Motor neuron (in vitro differentiated cells): ENCODE measurements at places on chromosomes 1 and 21. TPM values are rescaled to one million over a fixed set of nuclear protein-coding genes. Genes with fewer than 3 reads are reported as not detected.

DNA sequence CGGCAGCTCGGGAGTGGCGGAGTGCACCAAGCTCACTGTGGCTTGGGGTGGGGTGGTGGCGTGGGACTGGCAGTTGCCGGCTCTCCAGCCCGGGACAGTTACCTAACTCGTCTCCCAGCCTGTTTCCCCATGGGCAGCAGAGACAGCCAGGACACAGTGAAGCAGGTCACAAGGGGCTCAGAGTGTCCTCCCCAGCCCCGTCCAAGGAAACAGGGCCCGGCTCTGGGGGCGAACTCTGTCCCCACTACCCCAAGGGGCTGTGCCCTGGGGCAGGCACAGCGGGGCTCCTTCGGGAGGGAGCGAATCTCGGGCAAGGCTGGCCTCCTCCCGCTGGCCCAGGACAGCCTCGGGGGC lies 759 bp downstream of the GPR157 start:
- ATAC-seq: peak; percentile 4

DNA sequence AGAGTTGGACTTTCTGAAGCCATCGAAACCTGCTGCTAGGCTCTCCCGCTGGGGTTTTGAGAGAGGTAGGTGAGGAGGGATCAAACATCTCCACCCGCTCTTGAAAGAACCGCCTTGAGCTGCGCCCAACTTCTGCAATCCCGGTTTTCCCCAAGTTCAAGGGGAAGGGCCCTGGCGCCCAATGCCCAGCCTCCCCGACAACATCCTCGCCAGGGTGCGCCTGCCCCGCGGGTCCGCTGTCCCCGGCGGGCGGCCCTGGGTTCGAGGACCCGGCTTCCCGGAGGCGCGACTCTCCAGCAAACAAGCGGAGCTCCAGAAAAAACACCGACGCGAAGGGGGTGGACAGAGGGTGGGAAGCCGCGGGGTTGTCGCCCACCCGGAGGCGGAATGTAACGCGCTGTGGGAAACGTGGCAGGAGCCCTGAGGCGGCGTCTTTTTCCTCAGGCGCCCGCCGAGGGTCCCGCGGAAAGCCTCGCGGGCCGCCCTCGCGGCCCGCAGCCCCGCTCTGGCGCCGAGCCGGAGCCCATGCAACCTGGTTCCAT lies 607 bp downstream of the BTG3 start:
- ATAC-seq: peak; percentile 8

GRCh38 chr21:46355161-46356004 lies 31.4 kb downstream of the PCNT start:
- no peak for ATAC-seq

GRCh38 chr1:96445302-96445701 lies 276.3 kb upstream of the PTBP2 start:
- no peak for ATAC-seq

- no peak for ATAC-seq
Observed at GRCh38 chr1:53076165-53076564, 14.2 kb downstream of the PODN start.

DNA sequence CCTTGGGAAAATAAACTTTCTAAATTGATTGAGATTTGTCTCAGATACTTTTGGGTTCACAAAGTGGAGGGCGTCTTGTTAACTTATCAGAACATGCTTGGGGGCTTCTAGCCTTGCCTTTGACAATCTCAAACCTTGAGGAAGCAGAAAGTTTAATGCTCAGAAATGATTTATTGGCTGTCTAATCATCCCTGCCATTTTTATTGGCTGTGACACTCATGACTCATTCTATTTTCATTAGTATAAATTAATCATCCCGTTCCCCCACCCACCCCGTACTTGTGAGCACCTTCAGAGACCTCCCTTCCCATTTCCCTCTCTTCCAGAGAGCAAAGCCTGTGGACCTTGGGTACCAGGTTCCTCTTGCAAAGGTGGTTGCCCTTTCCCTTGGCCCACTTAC lies 87.1 kb downstream of the FGGY start:
- no peak for ATAC-seq

- no peak for ATAC-seq
Observed at GRCh38 chr21:41973427-41973831, 19.6 kb upstream of the C2CD2 start.

DNA sequence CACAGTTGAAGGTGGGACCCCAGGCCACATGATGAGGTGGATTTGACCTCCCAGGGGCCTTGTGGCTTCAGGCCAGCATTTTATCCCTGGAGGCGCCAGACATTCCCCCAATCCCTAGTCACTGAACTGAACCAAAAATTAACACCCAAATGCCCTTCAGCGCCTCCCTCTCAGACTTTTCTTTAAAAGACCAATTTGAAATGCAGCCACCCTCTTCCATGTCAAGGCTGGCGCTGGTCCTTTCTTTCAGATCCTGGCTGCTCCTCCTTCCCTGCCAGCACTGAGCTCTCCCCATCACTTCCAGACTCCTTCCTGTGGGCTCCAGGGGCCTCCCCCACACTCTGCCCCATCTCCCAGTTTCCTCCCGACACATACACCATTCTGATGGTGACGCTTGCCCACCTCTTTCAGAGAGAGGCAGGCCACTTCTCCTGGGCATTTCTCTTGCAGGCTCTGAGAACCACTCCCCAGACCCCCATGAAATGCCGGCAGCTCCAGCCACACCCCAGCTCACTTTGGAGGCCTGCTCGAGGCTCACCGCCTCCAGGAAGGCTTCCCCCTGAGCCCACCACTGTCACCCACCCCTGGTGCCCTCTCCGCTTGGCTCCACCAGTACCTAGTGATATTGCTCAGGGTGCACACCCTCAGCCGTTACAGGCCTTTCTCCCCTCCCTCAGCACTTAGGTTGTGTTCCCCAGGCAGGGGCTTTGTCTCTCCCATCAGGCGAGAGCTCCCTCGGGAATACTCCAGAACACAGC lies 27.0 kb downstream of the NAV1 start:
- no peak for ATAC-seq

DNA sequence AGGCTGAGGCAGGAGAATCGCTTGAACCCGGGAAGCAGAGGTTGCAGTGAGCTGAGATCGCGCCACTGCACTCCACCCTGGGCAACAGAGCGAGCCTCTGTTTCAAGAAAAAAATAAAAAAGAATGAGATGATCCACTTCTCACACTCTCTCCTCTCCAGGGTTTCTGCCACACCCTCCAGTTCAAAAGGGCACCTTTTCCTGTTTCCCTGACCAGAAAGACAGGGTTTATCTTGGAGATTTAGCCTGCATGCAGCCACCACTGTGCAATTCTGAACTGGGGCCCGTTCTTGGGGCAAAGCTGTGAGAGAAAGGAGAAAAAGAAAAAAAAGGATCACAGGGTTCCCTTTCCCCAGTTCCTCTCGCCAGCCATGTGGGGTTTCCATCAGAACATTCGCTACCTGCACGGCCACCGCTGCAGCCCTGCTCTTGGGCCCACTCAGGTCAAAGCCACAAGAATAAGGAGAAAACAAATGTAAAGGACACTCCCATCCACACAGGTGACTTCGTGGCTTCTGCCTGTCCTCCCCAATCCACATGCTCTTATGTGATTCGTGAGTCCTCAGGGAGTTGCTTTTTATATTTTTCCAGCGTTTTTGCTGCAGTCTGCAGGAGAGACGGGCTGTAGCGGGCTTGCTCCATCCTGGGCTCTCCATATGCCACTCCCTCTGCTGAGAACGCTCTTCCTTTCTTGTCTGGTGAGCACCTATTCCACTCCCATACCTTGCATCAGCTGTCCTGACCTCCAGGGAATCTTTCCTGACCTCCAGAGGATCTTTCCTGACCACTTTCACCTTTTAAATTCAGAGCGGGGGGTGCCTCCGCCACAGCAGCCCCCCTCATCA lies 26.4 kb downstream of the GNG4 start:
- no peak for ATAC-seq

DNA sequence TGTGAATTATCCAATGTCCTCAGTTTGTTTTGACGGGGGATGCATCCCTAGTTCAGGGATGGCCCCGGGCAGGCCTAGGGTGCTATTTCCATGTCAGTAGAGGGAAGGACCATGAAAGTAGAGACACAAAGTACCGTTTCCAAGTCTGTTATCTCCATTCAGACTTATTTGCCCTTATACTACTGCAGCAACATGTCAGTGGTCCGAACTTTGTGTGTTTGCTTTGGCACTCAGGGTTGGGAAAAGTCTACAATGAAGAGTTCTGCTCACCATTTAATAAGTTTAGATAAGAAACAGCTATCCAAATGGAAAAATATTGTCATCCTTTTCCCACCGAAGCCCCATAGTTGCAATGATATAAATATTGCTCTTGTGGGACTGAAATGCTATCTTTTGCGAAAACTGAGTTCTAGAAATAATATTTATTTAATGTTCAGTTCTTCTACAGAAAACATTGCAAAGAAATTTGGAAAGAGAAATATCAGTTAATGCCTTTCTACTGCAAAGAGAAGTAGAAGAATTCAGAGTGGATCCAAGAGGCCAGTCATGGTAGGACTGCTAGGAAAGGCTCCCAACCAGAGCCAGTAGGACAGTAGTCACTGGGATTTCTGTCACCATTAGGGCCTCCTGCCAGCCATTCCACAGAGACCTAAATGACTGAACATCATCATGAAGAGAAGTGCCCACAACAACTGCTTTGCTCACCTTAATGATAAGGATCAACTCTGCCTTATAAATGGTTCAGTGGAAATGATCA lies 11.5 kb upstream of the AGT start:
- ATAC-seq: no peak

- peak; percentile 65 for ATAC-seq
Observed at GRCh38 chr1:109274533-109275476, 8.1 kb downstream of the PSRC1 start.

DNA sequence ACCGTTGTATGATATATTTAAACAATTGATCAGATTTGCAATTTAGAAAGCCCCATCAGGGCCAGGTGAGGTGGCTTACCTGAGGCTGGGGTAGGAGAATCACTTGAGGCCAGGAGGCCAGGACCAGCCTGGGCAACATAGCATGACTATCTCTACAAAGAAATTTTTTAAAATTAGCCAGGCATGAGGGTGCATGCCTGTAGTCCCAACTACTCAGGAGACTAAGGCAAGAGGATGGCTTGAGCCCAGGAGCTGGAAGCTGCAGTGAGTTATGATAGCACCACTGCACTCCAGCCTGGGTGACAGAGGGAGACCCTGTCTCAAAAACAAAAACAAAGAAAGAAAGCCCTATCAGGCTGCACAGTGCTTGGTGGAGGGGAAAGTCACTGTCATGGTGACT lies 159.9 kb upstream of the RAB4A start:
- no peak for ATAC-seq

DNA sequence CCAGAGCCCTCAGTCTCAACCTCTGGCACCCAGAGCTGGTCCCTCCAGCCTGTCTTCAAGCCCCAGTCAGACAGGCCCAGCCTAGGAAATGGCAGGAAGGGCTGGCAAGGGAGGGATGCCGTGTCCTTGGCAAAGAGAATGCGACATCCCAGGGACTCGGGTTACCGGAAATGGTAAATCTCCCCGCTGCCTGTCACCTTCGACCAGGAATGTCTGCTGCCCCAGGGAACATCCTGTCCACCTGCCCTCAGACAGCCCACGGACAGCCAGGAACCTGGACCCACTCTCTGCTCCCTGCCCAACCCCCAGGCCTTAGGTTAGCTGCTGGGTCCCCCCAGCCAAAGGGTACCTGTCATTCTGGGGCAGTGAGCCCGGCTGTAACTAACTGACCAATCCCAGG lies 23.9 kb downstream of the HSPG2 start:
- ATAC-seq: no peak

DNA sequence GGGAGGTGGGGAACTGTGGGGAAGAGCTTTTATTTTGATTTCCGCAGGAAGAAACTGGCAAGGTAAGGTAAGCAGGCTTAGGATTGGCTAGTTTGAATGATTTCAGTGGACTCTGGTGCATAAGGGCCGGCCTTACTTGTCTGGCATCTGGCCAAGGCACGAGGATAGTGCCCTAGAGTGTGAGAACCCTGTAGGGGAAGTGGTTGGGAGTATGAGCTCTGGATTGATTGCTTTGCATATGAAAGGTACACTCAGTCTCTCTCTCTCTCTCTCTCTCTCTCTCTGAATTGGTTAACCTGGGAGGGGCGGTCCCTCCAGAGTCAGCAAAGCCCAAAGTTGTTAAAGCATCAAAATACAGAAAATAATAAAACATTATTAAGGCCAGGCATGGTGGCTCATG lies 463.0 kb downstream of the SIPA1L2 start:
- ATAC-seq: no peak

GRCh38 chr1:68973459-68974244 lies 476.8 kb upstream of the DEPDC1 start:
- ATAC-seq: peak; percentile 22

DNA sequence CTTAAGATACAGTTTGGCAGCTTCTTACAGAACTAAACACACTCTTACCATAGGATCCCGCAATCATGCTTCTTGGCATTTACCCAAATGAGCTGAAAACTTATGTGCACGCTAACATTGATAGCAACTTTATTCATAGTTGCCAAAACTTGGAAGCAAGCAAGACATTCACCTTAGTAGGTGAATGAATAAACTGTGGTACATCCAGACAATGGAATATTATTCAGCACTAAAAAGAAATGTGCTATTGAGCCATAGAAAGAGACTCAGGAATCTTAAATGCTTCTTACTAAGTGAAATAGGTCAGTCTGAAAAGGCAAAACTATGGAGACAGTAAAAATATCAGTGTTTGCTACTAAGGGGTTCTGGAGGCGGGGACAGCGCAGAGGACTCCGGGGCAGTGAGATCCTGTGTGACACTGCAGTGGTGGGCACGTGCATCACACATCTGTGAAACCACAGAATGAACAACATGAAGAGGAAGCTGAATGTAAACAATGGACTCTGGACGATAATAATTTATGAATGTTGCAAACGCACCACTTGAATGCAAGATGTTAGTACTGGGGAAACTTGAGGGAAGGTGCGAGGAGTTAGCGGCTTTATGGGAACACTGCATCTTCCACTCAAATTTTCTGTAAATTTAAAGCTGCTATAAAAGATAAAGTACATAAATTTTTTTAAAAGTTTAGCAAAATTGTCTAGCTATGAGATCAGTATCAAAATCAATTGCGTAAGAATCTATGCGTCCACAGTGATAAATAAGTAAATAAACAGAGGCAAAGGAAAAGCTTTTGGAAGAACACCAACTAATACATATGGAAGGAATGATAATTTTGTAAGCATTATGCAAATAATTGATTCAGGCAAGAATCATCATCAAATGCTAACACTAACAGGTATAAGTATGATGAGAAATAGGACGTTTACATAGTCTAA lies 15.4 kb upstream of the SPATC1L start:
- ATAC-seq: no peak

- no peak for ATAC-seq
Observed at GRCh38 chr1:184255560-184255959, 131.3 kb upstream of the C1orf21 start.

DNA sequence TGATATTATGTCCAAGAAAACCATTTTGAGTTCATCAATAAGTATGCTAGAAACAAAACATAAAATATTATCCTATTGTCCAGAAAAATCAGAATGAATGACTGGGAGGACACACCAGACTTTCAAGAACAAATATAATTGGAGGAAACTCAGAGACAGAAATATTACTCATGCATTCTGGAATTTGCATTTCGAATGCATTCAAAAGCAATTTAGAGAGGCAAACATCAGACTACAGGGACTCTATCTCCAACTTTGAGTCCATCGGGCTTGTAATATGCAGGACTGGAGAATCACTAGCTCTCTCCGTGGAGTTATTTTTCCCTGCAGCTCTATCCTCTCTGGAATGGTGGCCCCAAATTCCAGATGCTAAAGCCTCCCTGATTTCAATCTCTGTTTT lies 161.8 kb downstream of the CDC42BPA start:
- peak; percentile 73 for ATAC-seq

INKA2 gene
- 1.9 and 2.1 TPM in 2 replicates for total RNA-seq

SYNC gene
- 1.1 and 2.2 TPM in 2 replicates for total RNA-seq

FCMR gene
- total RNA-seq: 2.0 TPM in 1 of 2 replicates, not detected in the other

SLC2A5 gene
- total RNA-seq: 0.11 and 0.19 TPM in 2 replicates

BSDC1 gene
- 72.2 and 85.4 TPM in 2 replicates for total RNA-seq

NPPB gene
- total RNA-seq: 2.1 and 2.3 TPM in 2 replicates

VASH2 gene
- total RNA-seq: 42.9 and 44.7 TPM in 2 replicates

PTGS2 gene
- 0.11 and 0.25 TPM in 2 replicates for total RNA-seq
